Naive thymus-derived CD4-positive, alpha-beta T cell (primary cell): ENCODE measurements at places on chromosomes 2 and 18.

DNA sequence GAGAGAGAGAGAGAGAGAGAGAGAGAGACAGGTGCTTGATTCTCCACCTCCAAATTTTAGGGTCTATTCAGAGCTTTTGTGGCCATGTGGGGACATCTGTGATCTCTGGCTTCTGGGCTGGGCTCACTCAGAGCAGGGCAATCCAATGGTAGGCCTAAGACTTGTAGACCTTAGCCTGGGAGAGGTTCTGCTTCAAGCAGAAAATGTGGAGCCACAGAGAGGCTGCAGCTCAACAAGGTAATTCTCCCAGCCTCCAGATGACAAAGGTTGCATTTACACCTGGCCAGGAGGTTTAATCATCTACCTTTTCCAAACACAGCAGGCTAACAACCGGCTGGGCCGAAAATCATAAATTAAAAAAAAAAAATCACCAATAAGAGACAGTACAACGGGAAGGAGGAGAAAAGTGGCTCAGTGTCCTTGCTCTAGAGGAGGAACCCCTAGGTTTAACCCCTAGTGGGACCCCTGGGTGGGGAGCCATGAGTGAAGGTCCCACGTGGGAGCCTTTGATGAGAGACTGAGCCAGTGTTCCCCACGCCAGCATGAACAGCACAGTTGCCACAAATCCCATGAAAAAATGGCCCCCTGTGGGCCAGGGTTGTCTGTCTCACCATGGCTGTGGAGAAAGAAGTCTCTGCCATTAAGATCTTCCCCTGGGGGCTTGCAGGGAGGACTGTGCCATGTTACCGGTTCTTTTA is 124.0 kb upstream of the GATA6 start:
- DNase-seq, result no peak

- no peak for DNase-seq
These were observed 25.5 kb downstream of the SP5 start for GRCh38 chr2:170740660-170741059.

GRCh38 chr18:73840319-73840945 is 307.2 kb downstream of the FBXO15 start:
- no peak for DNase-seq

DNA sequence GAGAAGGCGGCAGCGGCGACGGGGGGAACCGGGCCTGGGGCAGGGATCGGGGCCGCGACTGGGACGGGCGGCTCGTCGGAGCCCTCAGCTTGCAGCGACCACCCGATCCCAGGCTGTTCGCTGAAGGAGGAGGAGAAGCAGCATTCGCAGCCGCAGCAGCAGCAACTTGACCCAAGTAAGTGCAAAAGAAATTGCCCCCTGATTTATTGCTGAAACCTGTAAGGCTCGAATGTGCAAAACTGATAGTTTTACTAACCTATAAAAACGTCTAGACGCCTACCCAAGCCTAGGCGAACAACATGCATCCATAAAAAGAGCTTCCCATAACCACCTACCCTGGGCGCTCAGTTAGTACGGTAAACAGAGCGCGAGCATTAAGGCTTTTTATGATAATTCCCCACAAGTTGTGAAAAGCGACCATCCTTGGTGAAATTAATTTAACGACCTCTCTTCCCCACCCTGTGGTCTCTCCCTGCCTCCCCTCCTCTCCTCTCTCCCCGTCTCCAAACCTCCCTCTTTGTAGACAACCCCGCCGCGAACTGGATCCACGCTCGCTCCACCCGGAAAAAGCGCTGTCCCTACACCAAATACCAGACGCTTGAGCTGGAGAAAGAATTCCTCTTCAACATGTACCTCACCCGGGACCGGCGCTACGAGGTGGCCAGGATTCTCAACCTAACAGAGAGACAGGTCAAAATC is 1.0 kb downstream of the HOXD9 start:
- DNase-seq, result no peak

- no peak for DNase-seq
These were observed 522.8 kb upstream of the RAB6C start for GRCh38 chr2:129456691-129457090.

- no peak for DNase-seq
These were observed 37.5 kb downstream of the RAMP1 start for GRCh38 chr2:237896956-237897355.

DNA sequence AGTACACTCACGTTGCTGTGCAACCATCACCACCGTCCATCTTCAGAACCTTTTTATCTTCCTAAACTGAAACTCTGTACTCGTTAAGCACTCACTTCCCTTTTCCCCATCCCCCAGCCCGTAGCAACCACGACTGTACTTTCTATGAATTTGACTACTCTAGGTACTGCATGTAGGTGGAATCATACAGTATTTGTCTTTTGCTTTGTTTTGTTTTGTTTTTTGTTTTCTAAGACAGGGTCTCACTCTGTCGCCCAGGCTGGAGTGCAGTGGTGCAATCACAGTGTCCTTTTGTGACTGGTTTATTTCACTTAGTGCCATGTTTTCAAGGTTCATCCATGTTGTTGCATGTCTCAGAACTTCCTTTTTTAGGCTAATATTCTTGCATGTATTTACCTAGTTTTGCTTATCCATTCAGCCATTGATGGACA is 7.0 kb upstream of the TYMS start:
- no peak for DNase-seq
